ENCODE measurements at places on chromosomes 3 and 15. TPM values are rescaled to one million over a fixed set of nuclear protein-coding genes. Genes with fewer than 3 reads are reported as not detected.

Gene CP
- not detected for total RNA-seq

DNA sequence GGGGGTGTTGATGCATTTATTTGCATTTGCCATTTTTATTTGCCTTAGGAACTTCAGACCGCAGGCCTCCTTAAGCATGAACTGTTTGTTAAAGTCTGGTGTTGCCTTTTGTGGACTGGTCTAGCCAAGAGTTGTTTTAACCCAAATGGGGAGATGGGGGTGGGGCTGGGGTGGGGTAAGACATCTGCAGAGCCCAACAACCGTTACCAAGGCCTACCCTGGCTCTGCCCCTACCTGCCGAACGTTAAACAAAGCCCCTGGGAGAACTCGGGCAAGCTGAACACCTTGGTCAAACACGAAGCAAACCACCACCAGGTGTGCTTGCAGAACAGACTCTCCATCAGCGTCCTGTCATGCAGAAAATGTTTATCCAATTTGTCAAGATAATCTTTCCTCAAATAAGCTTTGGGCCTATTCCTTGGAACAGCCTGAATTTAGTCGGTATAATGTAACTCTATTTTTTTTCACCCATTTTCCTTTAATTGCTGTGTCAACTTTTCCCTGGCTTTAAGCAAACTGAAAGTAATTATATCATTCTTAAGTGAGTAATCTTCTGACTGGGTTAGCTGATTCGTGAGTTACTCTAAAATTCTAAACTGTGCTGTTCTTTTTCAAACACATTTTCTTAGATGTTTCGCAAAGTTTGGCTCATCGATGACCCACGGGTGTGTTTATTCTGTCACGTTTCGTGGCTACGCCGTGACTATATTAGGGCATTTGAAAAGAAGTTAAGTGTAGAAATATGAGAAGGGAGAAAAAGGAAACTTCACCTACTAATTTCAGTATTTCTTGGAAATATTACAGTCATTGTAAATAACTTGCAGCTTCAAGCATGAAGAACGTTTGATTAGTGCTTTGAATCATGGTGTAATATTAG, 127.6 kb downstream of the SOX2 start:
- H3K4me3 ChIP-seq: no peak overlapping the region
- DNase-seq: no peak
- no peaks in the 10 kb centered on the region for H3K27me3 ChIP-seq
- H3K36me3 ChIP-seq: no peaks in the 10 kb centered on the region

DNA sequence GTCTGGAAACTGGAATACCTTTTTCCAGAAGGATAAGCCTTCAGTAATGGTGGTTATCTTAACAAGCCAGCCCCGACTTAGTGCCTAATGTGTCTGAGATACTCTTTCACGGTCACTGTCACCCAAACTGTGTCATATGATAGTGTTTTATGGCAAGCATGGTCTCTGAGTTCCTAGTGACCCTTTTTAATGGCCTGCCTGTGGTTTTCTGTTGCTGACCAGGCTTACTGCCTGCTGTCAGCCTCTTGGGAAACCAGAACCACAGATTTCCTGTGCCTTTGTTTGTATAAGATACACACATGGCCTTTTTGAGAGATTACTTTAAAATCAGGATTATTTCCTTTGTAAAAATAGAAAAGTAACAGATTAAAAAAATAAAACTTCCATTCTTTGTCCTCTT, 22.4 kb downstream of the HPS3 start:
- H3K27ac ChIP-seq: peak overlapping the region; percentile 77
- H3K4me3 ChIP-seq: no peak overlapping the region
- peak; percentile 58 for DNase-seq
- peaks cover 23% of the 10 kb centered on the region for H3K36me3 ChIP-seq
- H3K4me1 ChIP-seq: peaks cover 24% of the 10 kb centered on the region
- no peaks in the 10 kb centered on the region for H3K27me3 ChIP-seq

- H3K36me3 ChIP-seq: peaks cover 17% of the 10 kb centered on the region
- peak overlapping the region; percentile 10 for H3K4me3 ChIP-seq
- peaks cover 45% of the 10 kb centered on the region for H3K4me1 ChIP-seq
- DNase-seq: no peak
- peaks cover 3% of the 10 kb centered on the region for H3K27me3 ChIP-seq
These were observed 2.3 kb upstream of the TGFBR2 start for GRCh38 chr3:30604093-30604492.

DNA sequence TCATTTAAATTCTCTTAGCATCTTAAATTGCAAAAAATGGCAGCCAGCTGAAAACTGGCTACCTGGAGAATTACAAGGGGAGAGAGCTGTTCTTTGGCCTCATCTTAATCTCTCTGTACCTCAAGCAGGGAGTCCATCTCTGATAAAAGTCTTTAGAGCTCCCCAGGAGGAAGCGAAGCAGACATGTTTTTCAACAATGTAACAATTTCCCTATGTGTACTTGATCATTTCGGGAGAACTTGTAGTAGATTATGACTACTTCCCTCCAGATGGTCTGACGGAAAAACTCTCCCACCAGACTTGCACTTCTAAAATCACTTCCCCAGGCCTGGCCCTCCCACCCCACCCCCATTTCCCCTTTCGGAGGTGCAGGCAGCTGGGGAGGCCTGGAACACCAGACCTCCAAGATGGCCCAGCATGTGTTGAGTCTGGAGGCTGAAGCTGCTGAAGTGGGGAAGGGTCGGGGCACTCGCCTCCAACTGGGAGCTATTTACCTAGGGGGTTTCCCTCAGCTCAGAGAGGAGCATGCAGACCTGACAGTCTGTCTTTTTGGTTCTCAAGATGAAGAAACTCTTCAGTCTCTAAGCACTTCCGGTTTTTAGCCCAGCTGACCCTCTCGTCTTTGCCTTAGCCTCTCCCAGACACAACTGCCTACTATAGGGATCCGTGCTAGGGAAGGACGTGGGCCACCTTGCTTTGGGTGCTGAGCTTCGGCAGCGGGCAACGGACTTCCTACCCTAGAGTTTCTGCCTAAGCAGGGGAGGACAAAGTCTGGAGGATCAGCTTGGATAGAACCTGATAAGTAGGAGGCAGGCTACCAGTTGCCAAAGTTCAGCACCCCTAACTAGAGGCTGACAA, 164.0 kb upstream of the TBL1XR1 start:
- no peaks in the 10 kb centered on the region for H3K36me3 ChIP-seq
- peaks cover 4% of the 10 kb centered on the region for H3K27me3 ChIP-seq
- peak overlapping the region; percentile 82 for H3K4me3 ChIP-seq
- peak overlapping the region; percentile 90 for H3K27ac ChIP-seq

DNA sequence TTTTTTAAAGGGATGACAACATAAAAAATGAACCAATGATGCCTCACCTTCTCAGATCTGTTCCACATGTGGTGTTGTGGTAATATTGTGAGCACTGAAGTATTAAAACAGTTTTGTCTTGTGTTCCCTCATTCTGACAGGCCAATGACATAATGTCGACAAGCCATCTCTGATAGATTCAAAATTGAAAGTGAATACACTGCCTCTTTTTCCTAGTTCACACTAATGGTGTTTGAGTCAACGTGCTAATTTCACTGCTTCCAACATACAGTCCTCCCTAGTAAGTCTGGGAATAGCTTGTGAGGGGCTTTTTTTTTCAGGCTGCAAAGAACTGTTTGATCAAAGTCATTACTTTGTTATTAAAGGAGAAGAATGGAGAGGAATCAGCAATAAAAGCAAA, 82.8 kb downstream of the ROBO2 start:
- no peaks in the 10 kb centered on the region for H3K27me3 ChIP-seq
- H3K4me1 ChIP-seq: no peaks in the 10 kb centered on the region
- DNase-seq: no peak
- no peak overlapping the region for H3K4me3 ChIP-seq

DNA sequence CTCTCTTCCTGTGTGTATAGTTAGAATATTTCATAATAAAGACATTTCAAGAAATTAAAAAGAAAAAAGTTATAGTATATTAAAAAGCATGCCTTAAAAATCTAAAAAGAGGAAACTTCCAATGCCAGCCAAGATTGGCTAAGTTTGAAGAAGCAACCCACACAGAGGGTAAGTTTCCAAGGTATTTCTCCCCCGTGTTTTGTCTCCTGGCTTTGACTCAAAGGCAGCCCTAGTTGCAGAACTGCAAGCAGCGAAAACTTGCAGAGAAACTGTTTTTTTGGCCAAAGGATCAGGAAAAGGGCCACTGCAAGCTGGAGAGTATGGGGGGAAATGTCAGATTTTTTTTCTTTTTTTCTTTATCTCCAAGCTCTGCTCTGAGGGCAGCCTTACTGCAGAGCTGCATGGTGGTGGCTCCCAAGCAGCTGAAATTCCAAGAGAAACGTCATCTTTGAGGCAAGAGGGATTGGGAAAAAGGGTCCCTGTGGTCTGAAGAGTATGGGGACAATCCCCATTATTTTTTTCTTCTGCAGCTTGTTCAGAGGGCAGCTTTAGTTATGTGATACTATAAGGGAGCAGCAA, 23.0 kb downstream of the HACL1 start:
- H3K36me3 ChIP-seq: peaks cover 5% of the 10 kb centered on the region
- peaks cover 25% of the 10 kb centered on the region for H3K4me1 ChIP-seq
- H3K27me3 ChIP-seq: no peaks in the 10 kb centered on the region
- peak overlapping the region; percentile 32 for H3K27ac ChIP-seq
- H3K4me3 ChIP-seq: no peak overlapping the region

DNA sequence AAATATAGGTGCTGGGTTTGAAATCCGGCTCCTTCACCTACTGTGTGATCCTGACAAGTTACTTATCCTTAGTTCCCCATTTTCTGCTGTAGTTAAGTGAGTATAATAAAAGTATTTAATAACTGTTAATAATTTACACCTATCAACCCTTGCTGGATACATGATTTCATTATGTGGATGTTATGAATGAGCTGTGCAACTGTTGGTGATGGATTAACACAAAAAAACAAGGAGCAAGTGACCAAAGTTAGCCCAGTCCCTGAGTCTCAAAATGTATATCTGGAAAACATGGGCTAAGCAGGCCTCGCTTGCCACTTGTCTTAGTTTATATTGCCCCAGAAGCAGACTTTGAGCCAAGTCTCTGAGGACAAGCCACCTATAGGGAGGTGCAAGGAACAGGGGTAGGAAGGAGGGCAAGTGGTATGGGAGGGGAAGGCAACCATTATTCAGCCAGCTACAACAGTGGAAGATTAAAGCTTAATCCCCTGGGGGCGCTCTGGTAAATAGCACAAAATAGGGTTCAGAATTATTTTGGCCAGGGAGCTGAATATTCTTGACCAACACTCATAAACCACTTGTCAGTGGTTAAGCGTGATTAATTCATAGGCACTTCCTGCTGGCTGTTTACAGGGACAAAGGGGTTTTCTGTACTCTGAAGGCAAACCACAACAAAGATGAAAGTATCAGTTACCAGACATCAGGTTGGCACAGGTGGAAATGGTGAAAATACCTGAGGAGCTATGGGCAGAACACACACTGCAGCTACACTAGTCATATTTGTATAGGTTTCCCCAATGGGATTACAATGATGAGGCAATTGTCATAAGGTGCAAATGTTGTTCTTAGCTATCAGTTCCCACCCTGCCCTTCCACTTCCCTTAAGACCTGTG, 76.2 kb downstream of the TRIM42 start:
- H3K4me3 ChIP-seq: no peak overlapping the region
- no peak overlapping the region for H3K27ac ChIP-seq
- H3K4me1 ChIP-seq: no peaks in the 10 kb centered on the region
- no peak for DNase-seq
- H3K27me3 ChIP-seq: peaks cover 4% of the 10 kb centered on the region

DNA sequence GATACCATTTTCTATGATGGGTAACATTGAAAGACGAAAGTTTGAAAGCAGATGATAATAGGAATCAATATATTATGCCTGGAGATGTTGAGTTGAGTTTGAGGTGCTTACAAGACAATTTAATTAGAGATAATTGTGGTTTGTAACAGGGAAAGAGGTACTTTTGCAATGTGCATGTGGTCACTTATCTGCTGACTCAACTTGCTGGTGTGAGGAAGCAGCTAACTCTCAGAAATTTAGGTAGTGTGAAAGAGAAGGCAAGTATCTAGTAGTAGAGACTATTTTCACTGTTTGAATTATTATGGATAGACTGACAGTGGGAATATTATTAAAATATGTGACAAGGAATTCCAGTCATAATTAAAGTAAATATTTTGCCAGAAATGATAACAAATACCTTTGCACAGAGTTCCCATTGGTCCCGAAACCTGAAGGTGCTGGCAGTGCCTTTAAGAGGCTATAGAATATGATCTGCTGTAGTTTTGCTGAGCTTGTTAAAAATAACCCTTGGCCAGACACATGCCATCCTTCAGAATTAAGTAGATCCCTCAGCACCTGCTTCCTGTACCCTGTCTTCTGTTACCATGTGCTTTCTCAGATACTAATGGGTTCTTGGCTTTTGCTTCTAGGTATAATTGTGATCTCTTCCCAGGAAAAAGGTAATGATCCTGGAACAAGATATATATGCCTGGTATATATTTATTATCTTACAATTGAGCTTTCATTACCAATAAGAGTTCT, 315.9 kb downstream of the BCHE start:
- no peak overlapping the region for H3K4me3 ChIP-seq
- no peaks in the 10 kb centered on the region for H3K36me3 ChIP-seq
- no peak for DNase-seq
- H3K27me3 ChIP-seq: no peaks in the 10 kb centered on the region
- no peaks in the 10 kb centered on the region for H3K4me1 ChIP-seq
- no peak overlapping the region for H3K27ac ChIP-seq

DNA sequence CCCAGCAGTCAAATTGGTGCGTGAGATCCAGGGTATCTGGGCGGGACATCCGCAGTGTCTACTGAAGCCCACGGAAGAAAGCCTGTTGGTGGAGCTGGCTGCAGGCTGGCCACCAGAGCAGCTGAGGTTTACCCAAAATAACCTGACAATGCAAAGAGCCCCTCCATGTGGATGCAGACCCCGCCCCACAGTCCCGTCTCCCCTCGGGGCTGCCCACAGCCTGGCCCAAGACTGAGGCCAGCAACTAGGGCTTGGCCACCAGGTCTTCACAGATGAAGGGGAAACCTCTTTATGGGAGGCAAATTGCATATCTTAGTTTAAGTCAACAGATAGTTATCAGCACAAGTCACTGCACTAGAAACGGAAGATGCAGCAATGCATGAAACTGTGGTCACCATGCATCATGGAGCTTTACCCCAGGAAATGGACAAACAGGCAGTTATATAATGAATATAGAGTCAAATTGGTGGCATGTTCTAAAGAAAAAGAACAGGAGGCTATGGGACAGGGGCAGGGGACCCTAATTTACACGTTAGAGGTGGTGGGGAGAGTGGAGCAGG, 86.3 kb downstream of the ARNT2 start:
- no peak for DNase-seq
- peaks cover 2% of the 10 kb centered on the region for H3K27me3 ChIP-seq
- H3K36me3 ChIP-seq: peaks cover 29% of the 10 kb centered on the region

- peaks cover 17% of the 10 kb centered on the region for H3K4me1 ChIP-seq
- H3K27me3 ChIP-seq: peaks cover 39% of the 10 kb centered on the region
- H3K4me3 ChIP-seq: no peak overlapping the region
These were observed 103.4 kb downstream of the SLC49A4 start for GRCh38 chr3:122898298-122898697.

GRCh38 chr3:190734490-190734889, 128.0 kb downstream of the GMNC start:
- H3K36me3 ChIP-seq: no peaks in the 10 kb centered on the region
- no peak overlapping the region for H3K4me3 ChIP-seq
- no peaks in the 10 kb centered on the region for H3K4me1 ChIP-seq
- H3K27me3 ChIP-seq: no peaks in the 10 kb centered on the region
- no peak for DNase-seq
